ENCODE measurements at places on chromosomes 12 and 14. TPM values are rescaled to one million over a fixed set of nuclear protein-coding genes. Genes with fewer than 3 reads are reported as not detected.

Gene PPFIA2
- total RNA-seq = not detected

Gene MSI1
- total RNA-seq = 0.85 TPM

Gene STYK1
- not detected for total RNA-seq

Gene SLC25A47
- not detected for total RNA-seq

Gene PTCSC3
- total RNA-seq = not detected

Gene TPH2
- total RNA-seq = not detected

Gene TMEM253
- total RNA-seq = not detected

Gene SEC23A
- 85.3 TPM for total RNA-seq

Gene AQP2
- total RNA-seq = not detected

Gene TAC3
- total RNA-seq = not detected

Gene BDKRB2
- total RNA-seq = not detected

Gene OTX2
- not detected for total RNA-seq

Gene TAS2R19
- 0.55 TPM for total RNA-seq

Gene TUNAR
- total RNA-seq = 0.05 TPM

Measured in SK-MEL-5 (cell line).